ENCODE measurements at places on chromosomes 1 and 21.
A peak's percentile ranks its signal among the peaks of the same experiment; 100 is the strongest.

DNA sequence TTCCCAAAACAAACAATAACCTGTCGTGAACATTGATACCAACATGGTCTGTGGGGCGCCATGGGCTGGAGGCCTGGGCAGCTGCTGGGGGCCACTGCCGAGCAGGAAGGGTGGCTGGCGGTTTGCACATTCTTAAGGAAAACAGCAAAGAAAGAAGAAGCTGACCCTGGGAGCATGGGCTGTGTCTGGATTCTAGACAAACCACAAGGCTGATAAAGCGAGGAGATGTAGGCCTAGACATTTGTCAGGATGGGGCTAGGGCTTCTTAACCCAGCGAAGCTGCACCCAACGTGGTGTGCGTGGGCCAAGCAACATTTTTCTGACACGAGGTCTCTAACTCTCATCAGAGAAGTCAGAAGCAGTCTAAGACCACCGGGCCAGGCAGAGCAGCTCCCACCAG lies 322.1 kb upstream of the VAMP3 start:
- H3K36me3 ChIP-seq, result no peaks in the 10 kb centered on the region
- H3K4me1 ChIP-seq, result peaks cover 15% of the 10 kb centered on the region
- no peak overlapping the region for H3K27ac ChIP-seq
- H3K4me3 ChIP-seq, result no peak overlapping the region
- H3K27me3 ChIP-seq, result no peaks in the 10 kb centered on the region

DNA sequence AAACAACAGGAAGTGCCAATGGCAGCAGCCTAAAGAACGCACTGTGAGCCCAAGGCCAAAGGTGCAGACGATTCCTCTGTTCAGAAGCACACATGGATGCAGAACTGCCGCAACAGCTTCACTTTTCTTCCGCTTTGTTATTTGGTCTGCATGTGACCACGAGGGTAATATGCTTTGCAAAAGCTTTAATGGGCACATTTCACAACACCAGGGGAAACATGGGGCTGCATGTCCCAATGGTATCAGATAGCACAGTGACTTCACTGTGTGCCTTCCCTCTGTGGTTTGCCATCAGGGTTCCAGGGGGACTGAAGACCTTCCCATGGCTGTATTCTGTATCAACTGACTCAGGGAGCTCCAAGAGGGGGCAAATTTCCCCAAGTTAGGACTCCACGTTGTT lies 28.3 kb downstream of the THAP3 start:
- H3K27ac ChIP-seq, result no peak overlapping the region
- no peak for DNase-seq
- H3K36me3 ChIP-seq, result peaks cover 15% of the 10 kb centered on the region
- no peaks in the 10 kb centered on the region for H3K27me3 ChIP-seq
- no peaks in the 10 kb centered on the region for H3K4me1 ChIP-seq
- H3K4me3 ChIP-seq, result no peak overlapping the region

DNA sequence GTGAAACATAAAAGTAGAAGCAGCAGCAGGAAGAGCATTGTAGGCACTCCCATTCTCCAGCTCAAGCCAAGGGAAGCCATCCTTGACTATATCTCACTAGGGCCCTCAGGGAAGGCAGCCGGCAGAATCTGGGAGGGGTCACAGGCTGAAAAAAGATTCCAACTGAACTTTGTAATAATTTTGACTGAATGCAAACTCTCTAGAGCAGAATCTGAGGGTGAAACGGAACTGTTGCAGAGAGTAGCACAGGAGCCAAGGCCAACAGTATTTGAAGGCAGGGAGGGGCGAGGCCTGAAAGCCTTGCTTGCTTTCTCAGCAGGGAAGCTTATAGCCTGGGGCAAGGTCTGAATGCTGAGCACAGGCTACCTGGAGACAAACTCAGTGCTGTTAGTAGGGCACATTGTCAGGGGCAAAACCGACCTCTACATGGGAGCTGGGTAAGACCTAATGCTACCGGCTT lies 180.6 kb downstream of the COL24A1 start:
- H3K27ac ChIP-seq, result no peak overlapping the region
- no peaks in the 10 kb centered on the region for H3K27me3 ChIP-seq

DNA sequence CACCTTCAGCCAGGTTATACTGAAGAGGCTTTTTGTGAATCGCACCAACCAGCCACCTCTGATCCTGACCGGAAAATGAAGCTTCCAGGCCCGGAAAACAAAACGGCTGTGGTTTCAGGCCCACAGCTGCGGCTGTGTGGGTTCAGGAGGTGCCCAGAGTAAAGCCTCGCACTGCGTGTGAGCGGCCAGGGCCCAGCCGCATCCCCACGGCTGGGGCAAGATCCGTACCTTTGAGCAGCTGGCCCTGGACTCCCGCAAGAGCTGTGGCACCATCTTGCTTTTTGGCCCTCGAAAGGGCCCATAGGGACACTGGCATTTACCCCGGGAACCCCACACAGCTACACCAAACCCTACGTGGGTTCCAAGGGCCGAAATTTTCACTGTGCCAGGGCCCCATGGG lies 63.0 kb downstream of the GLUL start:
- no peak overlapping the region for H3K27ac ChIP-seq
- H3K27me3 ChIP-seq, result no peaks in the 10 kb centered on the region
- DNase-seq, result no peak
- H3K4me3 ChIP-seq, result no peak overlapping the region
- H3K4me1 ChIP-seq, result peaks cover 17% of the 10 kb centered on the region

DNA sequence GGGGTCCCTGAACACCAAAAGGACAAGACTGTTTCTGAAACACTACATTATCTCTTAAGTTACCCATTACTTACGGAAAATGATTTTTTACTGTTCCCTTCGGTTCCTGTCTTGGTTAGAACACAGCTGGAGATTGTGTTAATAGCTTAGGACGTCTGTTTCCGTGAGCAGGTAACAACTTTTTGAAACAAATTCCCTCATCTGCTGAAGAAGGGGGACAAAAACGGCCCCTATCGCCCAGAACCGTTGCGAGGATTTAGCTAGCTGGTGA lies 67.8 kb downstream of the SLC35A3 start:
- no peaks in the 10 kb centered on the region for H3K27me3 ChIP-seq
- H3K4me1 ChIP-seq, result peaks cover 50% of the 10 kb centered on the region
- peak overlapping the region; percentile 94 for H3K4me3 ChIP-seq
- peaks cover 6% of the 10 kb centered on the region for H3K36me3 ChIP-seq
- no peak for DNase-seq

DNA sequence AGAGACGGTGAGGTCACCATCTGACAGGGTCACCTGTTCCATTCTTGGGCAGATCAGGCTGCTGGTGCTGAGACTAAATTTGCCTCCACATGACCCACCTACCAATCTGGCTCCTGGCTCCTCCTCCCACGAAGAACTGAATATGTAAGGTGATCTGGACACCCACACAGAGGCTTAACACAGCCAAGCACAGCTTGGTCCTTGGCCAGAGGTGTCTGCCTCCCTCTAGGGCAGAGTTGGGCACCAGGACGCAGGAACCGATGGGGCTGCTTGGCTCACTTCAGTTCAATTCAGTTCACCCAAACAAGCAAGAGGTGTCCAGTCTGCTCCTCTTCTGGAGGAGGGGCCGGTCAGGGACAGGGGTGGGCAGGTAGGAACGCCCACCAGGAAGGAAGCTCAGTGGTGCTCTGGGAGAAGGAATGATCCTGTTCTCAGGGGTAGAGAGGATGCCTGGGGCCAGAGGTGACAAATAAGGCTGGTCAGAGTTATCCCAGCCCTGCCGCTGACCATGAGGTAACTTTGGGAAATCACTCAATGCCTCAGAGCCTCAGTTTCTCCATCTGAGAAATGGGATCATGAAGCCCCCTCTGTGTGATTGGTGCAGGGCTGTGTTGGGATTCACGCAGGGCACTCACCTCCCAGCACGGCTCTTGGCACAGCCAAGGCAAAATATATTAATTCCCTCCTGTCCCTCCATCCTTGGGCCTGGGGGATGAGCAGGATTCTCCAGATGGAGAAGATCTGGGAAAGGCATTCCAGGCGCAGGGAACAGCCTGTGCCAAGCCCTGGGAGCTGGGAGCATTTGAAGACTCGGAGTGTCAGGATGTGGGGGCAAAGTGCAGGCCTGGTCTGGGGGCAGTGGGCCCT lies 284.5 kb downstream of the PTPRU start:
- H3K27ac ChIP-seq, result no peak overlapping the region
- DNase-seq, result no peak
- no peak overlapping the region for H3K4me3 ChIP-seq

- no peak for DNase-seq
- no peak overlapping the region for H3K27ac ChIP-seq
- H3K36me3 ChIP-seq, result no peaks in the 10 kb centered on the region
Observed at GRCh38 chr1:89890085-89890752, 69.4 kb downstream of the LRRC8D start.

DNA sequence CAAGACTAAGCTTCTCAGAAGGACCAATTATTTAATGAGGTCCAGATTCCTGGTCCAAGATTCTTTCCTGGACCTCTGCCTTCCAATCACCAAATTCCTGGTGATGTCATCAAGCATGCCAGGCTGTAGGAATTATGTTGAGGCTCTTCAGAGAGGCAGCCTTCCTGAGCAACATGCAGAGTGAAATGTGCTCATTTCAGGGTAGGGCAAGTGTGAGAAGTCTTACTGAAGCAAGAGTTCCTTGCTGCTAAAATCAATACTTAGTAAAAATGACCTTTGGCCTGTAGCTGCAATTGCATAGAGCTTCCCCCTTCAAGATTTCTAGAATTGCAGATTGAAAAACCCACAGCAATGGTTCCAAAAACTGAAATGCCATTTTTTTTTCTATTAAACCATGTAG lies 31.7 kb upstream of the BCAR3 start:
- 0 out of 2 replicates have a peak overlapping the region, but pooled peaks have one; percentile 14 for H3K27ac ChIP-seq
- H3K36me3 ChIP-seq, result no peaks in the 10 kb centered on the region
- DNase-seq, result no peak
- no peak overlapping the region for H3K4me3 ChIP-seq
- H3K4me1 ChIP-seq, result peaks cover 51% of the 10 kb centered on the region
- H3K27me3 ChIP-seq, result no peaks in the 10 kb centered on the region

- H3K36me3 ChIP-seq, result peaks cover 8% of the 10 kb centered on the region
- H3K27me3 ChIP-seq, result no peaks in the 10 kb centered on the region
- no peaks in the 10 kb centered on the region for H3K4me1 ChIP-seq
- no peak overlapping the region for H3K4me3 ChIP-seq
- H3K27ac ChIP-seq, result no peak overlapping the region
- no peak for DNase-seq
Observed at GRCh38 chr21:46468108-46468774, 9.6 kb downstream of the DIP2A start.

DNA sequence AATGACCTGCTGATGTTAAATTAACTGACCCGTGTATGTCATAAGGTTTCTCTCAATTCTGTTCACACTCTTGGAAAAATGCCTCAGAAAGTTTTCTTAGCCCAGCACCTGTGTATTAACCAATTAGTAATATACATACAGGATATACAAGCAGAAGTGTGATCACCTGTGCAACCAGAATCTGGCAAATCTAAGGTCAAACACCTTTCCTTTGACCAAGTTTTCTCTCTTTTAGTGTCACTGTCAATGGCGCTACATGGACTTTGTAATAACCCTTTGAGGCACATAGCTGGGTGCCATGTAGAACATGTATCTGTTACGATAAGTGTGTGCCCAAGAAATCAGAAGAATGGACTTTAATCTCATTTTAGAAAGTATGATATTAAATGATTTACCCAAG lies 1.1 kb downstream of the NCSTN start:
- no peaks in the 10 kb centered on the region for H3K27me3 ChIP-seq
- H3K4me3 ChIP-seq, result peak overlapping the region; percentile 75
- peaks cover 50% of the 10 kb centered on the region for H3K4me1 ChIP-seq
- H3K36me3 ChIP-seq, result peaks cover 29% of the 10 kb centered on the region

DNA sequence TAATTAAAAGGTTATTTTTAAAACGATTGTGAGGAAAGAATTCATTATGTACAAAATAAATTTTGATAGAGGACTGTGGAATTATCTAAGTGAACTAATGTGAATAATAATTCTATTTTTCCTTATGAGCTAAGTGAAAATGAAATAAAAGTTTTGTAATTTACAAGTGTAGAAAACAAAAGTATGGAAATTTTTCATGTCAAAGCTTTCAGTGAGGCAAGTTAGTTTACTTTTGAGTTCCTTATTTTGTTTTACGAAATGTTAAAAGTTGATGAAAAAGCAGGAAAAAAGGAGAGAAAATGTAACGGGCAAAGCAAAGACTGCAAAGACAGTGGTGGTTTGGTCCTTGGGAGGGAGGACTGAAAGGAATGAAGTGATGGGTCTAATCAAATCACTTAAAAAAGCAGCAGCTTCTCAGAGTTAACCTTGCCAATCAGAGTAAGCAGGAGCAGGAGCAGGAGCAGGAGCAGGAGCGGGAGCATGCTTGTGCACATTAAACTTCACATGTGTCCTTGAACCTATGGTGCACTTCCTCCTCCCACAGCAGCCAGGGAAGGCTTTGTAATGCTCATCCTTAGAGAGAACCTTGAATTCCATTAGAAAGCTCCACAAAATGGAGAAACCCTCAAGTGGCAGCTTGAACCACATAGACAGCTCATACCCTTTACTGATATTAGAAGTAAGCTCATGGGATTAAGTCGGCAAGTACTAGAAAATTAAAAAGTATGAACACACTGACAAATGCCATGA lies 133.4 kb downstream of the LHX4 start:
- peaks cover 53% of the 10 kb centered on the region for H3K4me1 ChIP-seq
- no peak overlapping the region for H3K27ac ChIP-seq
- DNase-seq, result no peak
- no peaks in the 10 kb centered on the region for H3K27me3 ChIP-seq
- no peaks in the 10 kb centered on the region for H3K36me3 ChIP-seq

- no peak overlapping the region for H3K27ac ChIP-seq
- no peaks in the 10 kb centered on the region for H3K36me3 ChIP-seq
- H3K27me3 ChIP-seq, result no peaks in the 10 kb centered on the region
- H3K4me1 ChIP-seq, result no peaks in the 10 kb centered on the region
- no peak for DNase-seq
Observed at GRCh38 chr1:219467524-219467923, 145.4 kb downstream of the ZC3H11B start.

DNA sequence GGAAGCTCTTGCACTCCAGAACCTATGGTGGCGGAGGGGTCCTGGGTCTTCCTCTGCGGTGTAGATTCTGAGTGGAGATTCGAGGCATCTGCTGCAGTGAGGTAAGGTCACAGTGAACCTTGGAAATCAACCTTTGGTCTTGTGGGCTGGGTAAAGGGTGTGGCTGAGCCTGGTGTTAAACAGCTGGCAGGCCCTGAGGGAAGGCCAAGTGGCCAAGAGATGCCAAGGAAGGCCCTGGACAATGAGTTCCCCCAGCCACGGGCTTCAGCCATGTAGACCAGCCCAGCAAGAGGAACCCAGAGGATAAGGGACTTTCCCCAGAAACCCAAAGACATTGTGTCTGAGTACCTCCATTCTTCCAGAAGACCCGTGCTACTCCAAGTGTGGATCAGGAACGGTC lies 137.2 kb upstream of the ETS2 start:
- H3K4me3 ChIP-seq, result no peak overlapping the region
- H3K27ac ChIP-seq, result no peak overlapping the region
- no peaks in the 10 kb centered on the region for H3K36me3 ChIP-seq
- no peak for DNase-seq
- no peaks in the 10 kb centered on the region for H3K27me3 ChIP-seq
- no peaks in the 10 kb centered on the region for H3K4me1 ChIP-seq

All from Karpas-422 (cell line).